IMR-90 (cell line): ENCODE measurements at places on chromosomes 5 and 9. TPM values are rescaled to one million over a fixed set of nuclear protein-coding genes. Genes with fewer than 3 reads are reported as not detected.

Gene ARAP3
- 1.4 and 2.2 TPM in 2 replicates for total RNA-seq

Gene SLC4A9
- not detected in 2 replicates for total RNA-seq

Gene CAVIN4
- total RNA-seq = 2.2 and 4.2 TPM in 2 replicates

Gene PCDHA4
- under 0.01 and 0.28 TPM in 2 replicates for total RNA-seq

Gene FREM1
- total RNA-seq = under 0.01 TPM in 1 of 2 replicates, not detected in the other

DNA sequence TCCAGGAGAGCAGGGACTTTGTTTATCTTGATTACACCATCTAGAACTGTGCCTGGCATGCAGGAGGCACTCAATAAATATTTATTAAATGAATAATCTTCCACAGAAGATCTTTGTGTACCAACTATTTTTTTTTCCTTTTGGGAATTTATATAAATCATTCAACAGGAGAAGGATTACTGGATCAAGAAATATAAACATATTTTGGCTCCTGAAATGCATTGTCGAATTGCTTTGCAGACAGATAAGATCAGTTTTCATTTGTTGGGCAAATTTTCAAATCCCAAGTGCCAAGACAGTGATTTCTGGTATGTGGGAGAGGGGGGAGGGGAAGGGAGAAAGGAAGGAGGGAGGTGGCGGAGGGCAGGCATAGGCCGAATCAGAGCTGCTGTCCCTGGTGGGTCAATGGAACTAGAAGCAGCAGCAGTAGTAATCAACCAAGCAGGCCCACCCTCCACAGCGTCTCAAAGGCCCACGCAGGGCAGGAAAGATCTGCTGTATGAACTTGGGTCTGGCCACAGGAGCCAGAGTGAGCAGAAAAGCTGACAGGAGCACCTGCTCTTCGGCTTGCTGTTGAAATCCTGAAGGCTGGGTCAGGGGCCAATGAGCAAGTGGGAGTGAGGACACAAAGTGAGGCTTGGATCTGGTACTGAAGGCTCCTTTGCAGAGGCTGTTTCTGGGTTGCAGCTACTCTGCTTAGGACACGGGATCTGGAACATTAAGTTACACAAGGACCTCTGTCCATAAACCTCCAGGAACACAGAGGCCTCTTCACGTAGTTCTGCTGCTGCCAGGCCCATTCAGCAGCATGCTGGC lies 15.8 kb upstream of the TRAF1 start:
- H3K36me3 ChIP-seq = no peaks in the 10 kb centered on the region
- peaks cover 25% of the 10 kb centered on the region for H3K4me1 ChIP-seq
- no peaks in the 10 kb centered on the region for H3K27me3 ChIP-seq
- DNase-seq = no peak
- H3K4me3 ChIP-seq = no peak overlapping the region

- no peak overlapping the region for H3K27ac ChIP-seq
- H3K4me1 ChIP-seq = no peaks in the 10 kb centered on the region
- no peaks in the 10 kb centered on the region for H3K36me3 ChIP-seq
- no peak overlapping the region for H3K4me3 ChIP-seq
- DNase-seq = no peak
Measured at GRCh38 chr5:40030661-40031060, 605.9 kb upstream of the DAB2 start.

DNA sequence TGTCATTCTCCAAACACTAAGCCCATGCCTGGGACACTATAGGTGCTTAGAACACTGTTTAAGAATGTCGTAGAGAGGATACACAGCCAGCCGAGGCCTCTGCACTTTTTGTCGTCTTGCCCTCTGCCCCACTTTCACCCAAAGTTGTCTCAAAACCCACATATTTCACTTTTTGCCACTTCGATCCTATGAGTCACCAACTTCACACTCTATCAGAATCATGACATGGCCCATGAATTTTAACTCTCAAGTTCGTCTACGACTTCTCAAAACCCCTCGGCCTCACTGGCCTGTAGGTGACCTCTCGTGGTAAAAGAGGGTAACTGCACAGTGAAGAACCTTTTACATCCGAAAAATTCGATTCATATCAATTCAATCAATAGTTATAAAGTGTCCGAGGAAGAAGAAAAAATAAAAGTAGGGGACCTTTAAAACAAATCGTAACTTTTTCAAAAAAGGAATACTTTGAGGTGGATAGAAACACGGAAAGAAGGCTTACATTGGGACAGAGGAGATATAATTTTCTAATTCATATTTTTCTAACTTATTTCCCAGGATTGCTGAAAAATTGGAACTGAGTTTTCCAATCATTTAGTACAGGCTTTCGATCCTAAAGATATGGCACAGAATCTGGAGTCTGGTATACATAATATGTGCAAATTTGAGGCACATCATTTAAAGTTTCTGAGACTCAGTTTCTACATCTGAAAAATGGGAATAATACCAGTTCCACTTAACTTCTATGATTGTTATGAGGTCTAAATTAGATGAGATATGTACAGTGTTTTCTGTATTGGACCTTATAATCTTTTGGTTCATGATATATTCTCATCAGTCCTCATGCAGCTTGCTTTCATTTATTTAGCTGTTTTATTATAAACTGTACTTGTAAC lies 122.6 kb downstream of the APBA1 start:
- no peaks in the 10 kb centered on the region for H3K36me3 ChIP-seq
- no peak overlapping the region for H3K27ac ChIP-seq
- no peaks in the 10 kb centered on the region for H3K27me3 ChIP-seq
- no peak overlapping the region for H3K4me3 ChIP-seq
- no peaks in the 10 kb centered on the region for H3K4me1 ChIP-seq

GRCh38 chr9:77838986-77839385 lies 190.9 kb upstream of the GNA14 start:
- no peak overlapping the region for H3K4me3 ChIP-seq
- no peaks in the 10 kb centered on the region for H3K27me3 ChIP-seq
- H3K27ac ChIP-seq = no peak overlapping the region

DNA sequence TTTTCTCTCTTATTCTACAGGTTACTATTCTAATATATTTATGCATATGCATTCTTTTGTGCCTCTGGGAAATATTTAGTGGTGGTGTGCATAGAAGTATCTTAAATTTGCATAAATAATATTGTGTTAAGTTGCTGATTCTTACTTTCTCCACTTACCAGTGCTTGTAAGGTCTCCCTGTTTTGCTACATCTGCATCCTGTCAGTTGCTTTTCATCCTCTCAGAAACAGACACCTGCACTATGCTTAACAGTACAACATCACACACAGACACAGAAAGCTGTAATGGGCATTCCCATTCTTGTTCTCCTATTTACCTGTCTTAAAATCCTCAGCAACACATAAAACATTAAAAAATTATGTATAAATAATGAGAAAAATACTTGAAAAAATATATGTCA lies 713.3 kb upstream of the RGMB start:
- no peak for DNase-seq
- no peaks in the 10 kb centered on the region for H3K27me3 ChIP-seq
- H3K27ac ChIP-seq = no peak overlapping the region
- no peak overlapping the region for H3K4me3 ChIP-seq

- H3K27me3 ChIP-seq = peaks cover 13% of the 10 kb centered on the region
- DNase-seq = peak; percentile 28
- H3K27ac ChIP-seq = no peak overlapping the region
- no peaks in the 10 kb centered on the region for H3K4me1 ChIP-seq
- H3K36me3 ChIP-seq = no peaks in the 10 kb centered on the region
Measured at GRCh38 chr9:94649100-94649819, 9.9 kb upstream of the FBP1 start.

GRCh38 chr5:67259548-67260215 lies 63.1 kb upstream of the CD180 start:
- no peaks in the 10 kb centered on the region for H3K4me1 ChIP-seq
- H3K36me3 ChIP-seq = no peaks in the 10 kb centered on the region
- H3K27ac ChIP-seq = no peak overlapping the region
- H3K27me3 ChIP-seq = no peaks in the 10 kb centered on the region
- H3K4me3 ChIP-seq = no peak overlapping the region

- DNase-seq = no peak
- no peaks in the 10 kb centered on the region for H3K27me3 ChIP-seq
- H3K4me1 ChIP-seq = no peaks in the 10 kb centered on the region; the same call in 1 of the 2 replicates
- no peak overlapping the region for H3K4me3 ChIP-seq
- no peak overlapping the region for H3K27ac ChIP-seq
Measured at GRCh38 chr5:80230269-80230992, 25.4 kb downstream of the SERINC5 start.
